HuH-7.5 (cell line): ENCODE measurements at places on chromosomes 2 and 18.

DNA sequence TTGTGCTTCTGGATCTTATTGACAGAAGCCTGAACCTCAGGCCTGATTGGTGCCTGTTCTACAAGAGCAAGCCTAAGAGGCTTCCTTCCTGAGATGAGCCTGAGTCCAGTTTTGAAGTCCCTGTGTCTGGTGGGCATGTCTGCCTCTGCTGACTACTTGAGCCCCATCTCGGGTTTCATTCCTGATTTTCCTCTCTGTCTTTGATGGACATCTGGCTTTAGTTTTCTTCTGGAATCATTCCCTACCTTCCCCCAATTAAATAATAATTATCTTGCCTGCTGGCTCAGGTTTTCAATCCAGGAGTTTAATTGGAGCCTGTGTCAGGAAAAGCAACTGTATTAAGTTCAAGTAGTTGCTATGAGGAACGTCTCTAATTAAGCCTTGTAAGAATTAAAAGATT is 135.5 kb upstream of the MC4R start:
- no peak for DNase-seq

- no peak for DNase-seq
These were observed 6.8 kb downstream of the TFPI start for GRCh38 chr2:187547353-187547979.

DNA sequence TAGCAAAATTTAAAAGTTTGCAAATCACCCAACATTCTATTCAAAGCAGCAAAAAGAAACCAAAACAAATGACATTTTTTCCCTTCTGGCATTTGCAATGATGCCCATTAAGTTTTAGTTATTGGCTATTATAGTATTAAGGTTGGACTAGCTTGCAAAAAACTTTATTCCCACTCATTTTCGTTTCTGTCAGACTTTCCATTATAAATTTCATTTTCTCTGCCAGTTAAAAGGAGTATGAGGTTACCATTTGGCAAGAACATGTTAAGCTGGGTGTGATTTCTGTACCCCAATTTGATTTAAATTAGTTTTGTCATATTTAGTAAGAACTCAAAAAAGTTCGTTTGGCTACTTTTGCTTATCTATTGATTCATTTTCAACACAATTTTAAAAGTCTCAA is 187.9 kb downstream of the TCF4 start:
- no peak for DNase-seq

DNA sequence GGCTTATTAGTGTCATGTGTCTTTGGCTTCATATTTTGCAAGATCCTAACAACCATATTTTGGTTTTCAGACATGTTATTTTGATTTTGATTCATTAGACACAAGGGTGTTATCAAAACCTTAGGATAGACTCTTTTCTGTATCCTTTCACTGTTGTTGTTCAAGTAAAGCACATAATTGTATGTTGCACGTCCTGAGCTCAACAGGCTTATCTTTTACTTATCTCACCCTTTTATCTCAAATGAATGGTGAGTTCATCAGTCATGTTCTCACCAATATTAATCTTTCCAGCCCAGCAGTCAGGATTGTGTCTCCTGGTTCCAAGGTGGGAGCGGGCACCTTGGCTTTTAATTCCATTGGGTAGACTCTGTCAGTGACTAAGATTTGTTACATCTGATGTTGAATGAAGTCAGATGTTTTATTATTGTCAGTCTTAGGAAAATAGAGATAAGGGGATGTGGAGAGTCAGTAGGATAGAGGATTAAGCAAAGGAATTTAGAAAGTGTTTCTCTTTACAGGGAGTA is 11.9 kb downstream of the GPN1 start:
- DNase-seq, result no peak

DNA sequence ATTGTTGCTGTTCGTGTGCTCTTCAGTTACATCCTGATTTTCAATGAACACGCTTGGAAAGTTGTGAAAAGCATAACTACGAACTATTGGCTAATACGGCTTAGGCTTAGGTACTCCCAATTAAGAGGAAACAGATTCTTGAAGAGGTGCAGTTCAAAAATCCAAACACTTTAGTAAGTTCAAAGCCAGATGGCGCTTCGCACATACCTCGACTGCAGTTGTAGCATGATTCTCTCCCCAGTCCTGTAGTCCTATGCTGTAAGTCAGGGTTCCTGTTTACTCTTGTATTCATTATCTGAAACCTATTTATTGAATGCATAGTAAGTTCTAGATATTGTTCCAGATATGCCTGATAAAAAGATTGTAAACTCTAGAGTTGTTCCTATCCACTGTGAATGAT is 165.2 kb downstream of the TRIB2 start:
- DNase-seq, result no peak

DNA sequence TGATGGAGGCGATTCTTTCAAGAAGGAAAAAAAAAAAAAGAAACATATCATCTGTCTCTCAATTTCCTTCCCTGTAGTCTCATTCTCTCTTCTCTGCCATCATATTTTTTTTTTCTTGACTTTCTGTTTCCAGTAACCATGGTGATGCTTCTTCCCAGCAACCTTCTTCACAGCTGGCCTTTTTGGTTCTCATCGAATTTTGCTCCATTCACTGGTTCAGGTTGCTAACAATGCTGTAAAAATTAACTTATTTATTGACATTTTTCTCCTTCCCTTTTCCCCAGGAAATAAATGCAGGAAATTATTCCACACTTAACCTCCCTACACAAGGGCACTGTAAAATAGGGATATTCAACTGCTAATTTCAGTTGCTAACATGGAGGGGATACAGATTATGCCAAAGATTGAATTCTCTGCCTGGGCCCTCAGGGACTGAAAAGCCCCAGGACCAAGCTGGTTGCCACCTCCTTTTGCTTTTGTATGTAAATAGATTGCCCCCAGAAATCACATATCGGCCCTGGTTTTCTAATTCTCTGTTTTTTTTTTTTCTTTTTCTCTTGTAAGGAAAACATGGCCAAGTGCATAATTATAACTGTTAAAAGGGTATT is 154.7 kb downstream of the MAP2 start:
- no peak for DNase-seq

DNA sequence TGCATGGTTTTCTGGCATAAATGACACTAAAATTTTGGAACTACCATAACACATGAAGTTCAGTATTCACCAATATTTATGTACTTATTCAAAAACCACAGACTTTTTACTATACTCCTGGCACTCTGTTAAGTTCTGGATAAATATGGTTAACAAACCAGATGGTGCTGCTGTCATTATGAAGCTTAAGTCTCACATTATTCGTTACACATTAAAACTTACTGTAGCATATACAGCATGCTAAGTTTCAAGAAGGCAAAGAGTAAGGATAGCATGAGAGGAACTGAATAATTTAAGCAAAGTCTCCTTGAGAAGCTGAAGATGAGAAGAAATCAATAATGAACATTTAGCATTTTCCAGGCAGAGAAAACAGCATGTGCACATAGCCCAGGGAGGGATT is 929.5 kb downstream of the NRXN1 start:
- no peak for DNase-seq

DNA sequence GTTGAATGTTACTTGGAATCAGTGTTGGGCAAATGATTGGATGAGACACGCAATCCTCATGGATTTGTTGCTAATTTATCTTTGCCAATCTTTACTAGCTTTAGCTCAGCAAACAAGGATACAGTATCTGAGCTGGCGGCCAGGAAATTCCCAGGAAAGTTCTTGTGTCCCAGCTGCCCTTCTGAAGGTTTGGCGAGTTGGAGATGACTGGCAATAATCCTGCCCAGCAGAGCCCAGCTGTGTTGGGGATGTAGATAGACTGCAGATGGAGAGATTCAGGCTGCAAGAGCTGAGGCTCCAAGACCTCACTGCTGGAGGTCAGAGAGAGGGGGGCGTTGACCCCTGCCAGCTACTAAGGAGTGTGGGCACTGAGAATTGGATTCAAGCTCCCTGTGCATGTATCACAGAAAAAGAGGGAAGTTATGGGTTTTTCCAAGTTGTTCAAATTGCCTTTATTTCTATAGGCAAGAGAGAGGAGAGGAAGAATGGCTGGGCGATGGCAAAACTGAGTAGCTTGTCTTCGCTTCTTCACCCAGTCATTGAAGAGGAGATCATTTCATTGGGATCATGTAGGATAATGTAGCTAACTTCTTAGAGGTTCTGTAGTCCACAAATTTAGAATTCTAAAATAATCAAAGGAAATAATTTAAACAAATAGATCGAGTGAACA is 506.8 kb upstream of the LRATD1 start:
- DNase-seq, result no peak

- DNase-seq, result no peak
These were observed 56.3 kb downstream of the MARCHF4 start for GRCh38 chr2:216315802-216316603.

DNA sequence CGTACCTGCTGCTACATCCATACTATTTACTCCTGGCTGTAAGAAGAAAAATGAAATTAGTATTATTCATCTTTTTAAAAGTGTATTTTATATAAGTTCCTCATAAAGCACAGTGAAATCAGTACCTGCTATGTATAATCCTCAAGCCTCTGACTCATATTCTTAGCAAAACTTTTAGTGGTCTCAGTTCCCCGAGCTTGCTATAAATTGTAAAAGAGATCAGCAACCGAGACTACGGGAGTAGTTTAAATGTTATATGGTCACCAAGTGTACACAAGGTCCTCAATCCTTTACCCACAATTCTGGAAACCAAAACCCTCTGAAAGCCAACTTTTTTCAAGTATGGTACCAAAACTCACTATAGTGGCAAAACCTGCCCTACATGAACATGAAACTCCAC is 24.2 kb downstream of the PRPF40A start:
- DNase-seq, result no peak

DNA sequence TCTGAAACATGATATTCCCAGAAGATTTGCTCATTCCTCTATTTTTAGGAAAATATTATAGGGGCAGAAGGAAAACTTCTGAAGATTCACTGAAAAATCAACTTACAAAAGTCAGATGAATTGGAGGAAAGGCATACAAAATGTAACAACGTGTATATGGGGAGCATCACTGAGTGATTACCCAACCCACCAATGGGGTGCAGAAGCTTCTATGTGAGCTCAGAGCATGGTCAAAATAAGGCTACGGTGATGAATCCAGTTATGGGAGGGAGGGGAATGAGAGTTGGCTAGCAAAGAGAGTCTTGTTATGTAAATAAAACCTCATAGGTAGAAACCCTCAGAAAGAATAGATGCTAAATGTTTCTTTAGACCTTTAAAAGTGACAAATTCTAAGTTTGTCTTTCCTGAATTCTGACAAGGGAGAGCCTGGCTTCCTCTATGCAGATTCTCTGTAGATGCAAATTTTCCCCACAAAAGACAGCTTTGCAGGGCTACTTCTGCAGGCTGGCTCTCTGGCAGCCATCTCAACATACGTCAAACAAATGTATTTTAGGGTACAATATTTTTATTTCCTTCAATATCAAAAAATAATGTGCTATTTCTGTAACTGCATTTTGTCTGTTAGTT is 171.4 kb upstream of the NDUFV2 start:
- DNase-seq, result no peak

DNA sequence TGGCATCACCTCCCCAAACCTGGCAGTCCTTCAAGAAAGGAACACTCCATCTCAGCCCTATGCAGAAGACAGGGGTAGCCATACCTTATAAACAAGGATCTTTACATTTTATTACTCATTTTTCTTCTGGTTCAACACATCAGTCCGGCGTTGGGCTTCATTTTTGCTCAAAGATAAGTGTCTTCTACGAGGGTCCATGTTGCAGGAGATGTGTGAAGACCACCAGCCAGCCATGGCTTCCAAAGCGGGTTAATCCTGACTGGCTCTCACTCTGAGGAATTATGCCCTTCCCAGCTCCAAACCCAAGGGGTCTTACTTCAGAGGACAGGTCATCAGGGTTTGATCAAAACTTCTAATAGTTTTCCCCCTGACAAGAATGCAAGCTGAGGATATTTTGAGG is 23.9 kb upstream of the GNAL start:
- no peak for DNase-seq

- no peak for DNase-seq
These were observed 12.8 kb upstream of the MBP start for GRCh38 chr18:77145364-77145901.

DNA sequence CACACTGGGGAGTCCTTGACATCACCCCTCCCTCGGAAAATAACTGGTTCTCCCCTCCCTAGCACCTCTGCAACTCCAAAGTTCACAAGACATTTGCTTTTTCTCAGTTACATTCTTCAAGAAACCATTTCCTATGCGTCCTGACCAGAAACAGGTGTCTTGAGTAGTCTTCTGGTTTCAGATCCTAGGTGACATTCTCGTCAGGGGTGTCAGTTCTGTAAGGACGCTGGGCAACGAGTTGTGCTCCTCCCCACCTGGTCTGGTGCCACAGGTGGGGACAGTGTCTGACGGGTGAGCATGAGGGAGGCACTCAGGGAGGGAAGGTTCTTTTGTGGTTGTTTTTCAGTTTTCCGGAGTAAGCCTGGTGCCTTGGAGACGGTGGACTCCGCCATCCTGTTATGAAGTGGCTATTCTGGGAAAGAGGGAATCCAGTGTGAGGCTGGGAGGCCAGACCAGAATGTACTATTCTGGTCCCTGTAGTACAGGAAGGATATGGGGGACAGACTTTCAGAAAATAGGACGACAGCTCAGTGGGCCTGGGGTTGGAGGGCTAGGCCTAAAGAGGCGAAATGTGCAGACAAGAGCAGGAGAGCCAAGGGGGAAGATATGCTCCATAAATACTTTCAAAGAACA is 50.6 kb downstream of the EPAS1 start:
- no peak for DNase-seq

- DNase-seq, result no peak
These were observed 320.3 kb upstream of the NRP2 start for GRCh38 chr2:205361970-205362369.

DNA sequence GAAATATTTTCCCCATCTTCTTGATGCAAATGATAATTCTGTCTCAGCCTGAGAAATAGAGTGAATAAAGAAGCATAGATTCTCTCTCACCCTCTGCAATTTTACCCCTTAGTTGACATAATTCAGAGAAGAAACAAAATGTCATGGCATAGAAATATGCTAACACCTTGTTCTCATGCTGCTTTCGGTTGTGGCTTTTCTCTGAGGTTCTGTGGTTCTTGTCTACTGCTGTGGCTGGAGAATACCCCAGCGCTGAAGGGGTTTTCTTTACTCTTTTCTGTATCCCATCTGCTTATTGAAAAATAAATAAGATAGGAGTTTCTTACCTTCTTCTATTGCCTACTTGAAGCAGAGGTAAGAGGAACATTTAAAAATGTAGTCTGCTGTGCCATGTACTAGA is 15.4 kb upstream of the RAB27B start:
- DNase-seq, result no peak

DNA sequence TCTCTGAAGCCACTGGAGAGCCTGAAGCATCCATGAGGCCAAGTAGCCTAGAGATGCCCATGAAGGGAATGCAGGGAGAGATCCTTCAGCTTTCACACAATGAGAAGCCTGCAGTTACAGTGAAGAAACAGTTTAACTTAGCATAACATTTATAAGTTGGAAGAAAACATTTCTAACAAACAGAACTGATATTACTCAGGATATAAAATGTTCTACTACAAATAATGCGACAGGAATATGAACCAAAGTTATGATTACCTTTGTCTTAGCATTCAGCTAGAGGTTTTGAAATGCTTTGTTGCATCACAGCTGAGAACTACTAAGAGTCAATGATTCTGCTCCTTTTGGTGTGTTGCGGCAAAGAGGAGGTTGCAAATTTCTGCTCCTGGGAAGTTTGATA is 6.9 kb upstream of the KYNU start:
- DNase-seq, result no peak

- DNase-seq, result no peak
These were observed 767.7 kb upstream of the GCFC2 start for GRCh38 chr2:76478266-76479035.
